ENCODE measurements at places on chromosomes 16 and 17.

DNA sequence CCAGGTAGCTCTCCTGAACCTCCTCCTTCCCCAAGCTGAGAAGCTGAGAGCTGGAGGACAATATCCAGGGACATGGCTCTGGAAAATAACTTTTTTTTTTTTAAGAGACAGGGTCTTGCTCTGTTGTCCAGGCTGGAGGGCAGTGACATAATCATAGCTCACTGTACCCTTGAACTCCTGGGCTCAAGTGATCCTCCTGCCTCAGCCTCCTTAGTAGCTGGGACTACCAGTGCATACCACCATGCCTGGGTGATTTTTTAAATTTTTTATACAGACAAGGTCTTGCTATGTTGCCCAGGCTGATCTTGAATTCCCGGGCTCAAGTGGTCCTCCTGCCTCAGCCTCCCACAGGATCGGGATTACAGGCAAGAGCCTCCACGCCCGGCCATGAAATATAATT is 6.2 kb downstream of the SLC46A1 start:
- no peak for DNase-seq

DNA sequence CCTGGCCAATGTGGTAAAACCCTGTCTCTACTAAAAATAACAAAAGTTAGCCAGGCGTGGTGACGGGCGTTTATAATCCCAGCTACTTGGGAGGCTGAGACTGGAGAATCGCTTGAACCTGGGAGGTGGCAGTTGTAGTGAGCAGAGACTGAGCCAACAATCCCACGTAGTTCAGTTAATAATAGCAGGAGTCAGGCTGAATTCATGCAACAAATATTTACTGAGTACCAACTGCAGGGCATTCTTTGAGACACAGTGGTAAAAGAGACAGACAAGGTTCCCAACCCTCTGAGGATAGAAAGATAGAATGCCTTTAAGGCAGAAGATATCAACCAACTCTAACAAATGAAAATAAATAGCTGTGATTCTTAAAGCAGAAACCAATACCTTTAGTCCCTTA is 39.1 kb downstream of the SPOP start:
- DNase-seq = no peak

DNA sequence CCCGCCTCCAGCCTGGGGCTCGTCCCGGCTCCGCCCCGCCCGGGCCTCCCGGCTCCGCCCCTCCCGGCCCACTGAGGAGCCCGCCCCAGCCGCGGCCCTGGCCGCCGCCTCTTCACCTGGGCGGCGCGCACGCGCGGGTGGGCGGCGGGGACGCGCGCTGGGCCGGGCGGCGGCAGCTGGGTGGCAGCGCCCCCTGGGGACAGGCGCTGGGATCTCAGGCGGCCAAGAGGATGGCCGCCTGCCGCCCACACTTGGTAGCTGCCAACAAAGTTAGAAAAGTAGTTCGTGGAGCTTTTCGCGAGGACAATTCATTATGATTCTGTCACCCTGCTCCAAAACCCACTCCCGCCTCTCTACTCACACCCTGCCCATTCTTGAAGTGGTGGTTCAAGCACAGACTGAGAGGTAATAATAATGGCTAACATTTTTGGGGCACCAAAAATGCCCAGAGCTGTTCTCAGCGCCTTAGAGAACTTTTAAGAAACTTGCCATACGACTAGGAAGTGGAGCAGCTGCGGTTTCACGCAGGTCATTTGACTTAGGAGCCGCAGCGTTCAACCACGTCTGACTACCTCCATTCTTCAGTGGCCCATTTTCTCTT is 340 bp upstream of the MYO1D start:
- peak; percentile 91 for DNase-seq

- DNase-seq = no peak
These were observed 17.5 kb downstream of the RHOT1 start for GRCh38 chr17:32159586-32160438.

- no peak for DNase-seq
These were observed 38.7 kb upstream of the CACNG3 start for GRCh38 chr16:24217461-24217860.

- DNase-seq = peak; percentile 90
These were observed 59.8 kb downstream of the BAIAP2 start for GRCh38 chr17:81094509-81095382.

- DNase-seq = no peak
These were observed 3.5 kb upstream of the CDH13 start for GRCh38 chr16:82623241-82623640.

DNA sequence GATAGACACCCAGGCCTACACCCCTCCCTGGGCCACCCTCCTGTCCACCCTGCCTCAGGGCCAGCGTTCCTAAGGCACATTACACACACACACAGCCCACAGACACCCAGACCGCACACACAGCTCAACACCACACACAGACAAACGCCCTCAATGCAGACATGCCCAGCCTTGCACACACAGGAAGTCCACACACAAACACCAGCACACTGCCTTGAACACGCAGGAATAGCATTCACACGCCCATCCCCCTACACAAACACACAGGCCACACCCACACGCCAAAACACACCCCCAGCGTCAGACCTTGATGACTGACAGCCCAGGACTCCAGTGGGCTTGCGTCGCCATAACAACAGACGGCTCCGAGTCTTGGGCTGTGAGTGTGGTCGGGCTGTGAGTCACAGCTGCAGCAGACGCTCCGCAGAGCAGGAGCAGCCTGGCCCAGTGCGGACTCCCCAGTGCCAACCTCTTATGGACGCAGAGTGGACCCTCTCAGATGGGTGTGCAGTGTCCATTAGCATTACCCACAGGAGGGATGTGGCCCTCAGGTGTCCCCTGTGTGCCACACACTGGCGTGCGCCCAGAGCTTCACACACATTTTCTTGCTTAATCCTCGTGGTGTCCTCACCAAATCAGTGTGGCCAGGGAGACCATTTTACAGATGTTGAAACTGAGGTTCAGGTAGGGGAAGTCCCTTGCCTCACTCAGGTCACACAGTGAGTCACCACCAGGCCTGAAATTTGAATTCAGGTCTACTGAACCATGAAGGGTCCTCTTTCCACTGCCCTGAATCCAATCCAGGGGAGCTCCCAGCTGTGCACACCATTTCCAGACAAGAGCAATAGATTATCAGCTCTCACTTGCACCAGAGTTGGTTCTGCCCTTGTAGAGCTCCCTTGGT is 17.8 kb upstream of the RAI1 start:
- peak; percentile 73 for DNase-seq

- no peak for DNase-seq
These were observed 69.5 kb downstream of the AMFR start for GRCh38 chr16:56355786-56356275.

DNA sequence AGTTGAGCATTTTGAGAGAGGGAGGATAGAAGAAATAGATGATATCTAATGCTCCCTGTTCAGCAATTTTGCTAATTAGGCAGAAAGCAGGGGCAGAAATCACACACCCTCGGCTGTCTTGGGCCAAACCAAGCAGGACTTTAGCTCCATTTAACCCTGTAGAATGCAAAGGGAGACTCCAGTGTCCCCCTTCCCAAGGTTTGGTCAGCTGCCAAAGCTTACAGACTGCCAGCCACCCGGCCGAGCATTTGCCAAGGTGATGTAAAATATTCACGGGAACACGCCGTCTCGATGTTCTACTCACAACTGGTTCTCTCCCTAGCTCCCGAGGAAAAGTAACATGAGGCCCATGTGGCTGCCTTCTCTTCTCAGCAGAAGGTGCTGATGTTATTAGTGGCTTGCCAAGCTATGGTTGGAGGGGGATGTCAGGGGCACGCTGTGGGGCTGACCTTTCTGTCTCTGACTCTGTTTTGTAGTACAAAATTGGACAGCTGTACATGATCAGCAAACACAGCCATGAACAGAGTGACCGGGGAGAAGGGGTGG is 155.3 kb downstream of the PITPNC1 start:
- no peak for DNase-seq

DNA sequence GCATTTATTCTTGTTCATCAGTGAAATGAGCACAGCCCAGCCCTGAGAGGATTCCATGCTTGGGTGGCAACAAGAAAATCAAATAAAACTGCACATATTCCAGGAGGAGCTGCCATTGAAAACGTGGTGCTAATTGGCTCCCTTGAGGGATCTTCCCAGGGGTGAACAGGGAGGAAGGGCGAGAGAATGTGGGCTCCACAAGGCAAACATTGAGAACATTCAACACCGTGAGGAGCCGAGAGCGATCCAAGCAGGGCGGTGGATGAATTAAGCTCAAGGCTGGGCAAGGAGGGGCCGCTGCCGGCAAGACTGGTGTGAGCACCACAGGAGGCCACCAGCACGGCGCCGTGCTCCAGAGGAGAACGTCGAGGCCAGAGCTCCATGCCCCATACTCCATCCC is 166.9 kb downstream of the C16orf95 start:
- no peak for DNase-seq

- DNase-seq = no peak
These were observed 160.8 kb downstream of the SHISA9 start for GRCh38 chr16:13062219-13062618.

DNA sequence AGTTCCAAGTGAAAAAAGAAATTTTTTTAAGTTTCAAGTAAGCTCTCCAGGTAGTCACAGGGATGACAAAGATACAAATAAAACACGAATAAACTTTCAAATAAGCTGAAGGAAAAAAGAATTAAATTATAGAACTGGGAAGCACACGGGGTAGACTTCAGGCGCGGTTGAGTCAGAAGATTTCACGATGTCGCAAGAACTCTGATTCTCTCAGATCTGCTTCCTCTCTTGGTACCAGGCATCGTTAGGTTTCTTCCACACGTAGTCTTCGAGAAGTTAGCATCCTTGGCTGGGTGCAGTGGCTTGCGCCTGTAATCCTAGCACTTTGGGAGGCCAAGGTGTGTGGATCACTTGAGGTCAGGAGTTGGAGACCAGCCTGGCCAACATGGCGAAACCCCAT is 784.1 kb upstream of the RBFOX1 start:
- DNase-seq = no peak

DNA sequence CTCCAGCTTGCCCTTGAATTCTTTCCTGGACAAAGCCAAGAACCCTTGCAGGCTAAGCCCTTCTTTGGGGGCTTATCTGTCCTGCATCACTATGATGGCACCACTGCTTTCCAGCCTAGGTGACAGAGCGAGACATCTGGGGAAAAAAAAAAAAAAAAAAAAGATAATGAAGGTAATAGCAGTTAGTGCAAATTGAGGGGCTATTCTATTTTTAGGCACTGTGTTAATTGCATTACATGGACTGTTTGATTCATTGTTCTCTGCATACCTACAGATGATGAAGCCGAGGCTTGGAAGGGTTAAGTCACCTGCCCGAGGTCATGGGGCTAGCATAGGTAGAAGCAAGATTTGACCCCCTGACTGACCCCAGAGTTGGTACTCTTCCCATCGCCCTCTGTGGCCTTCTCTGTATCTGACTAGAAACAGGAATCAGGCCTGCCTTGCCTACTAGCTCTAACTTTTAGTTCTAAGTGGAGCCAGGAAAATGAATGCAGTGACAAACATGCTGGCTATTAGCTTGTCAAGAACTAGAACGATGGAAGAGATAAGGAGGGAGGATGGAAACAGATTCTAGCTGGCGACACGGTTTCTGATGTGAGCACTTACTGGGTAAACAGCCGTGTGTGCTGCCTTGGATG is 312.1 kb downstream of the SNX29 start:
- DNase-seq = no peak

DNA sequence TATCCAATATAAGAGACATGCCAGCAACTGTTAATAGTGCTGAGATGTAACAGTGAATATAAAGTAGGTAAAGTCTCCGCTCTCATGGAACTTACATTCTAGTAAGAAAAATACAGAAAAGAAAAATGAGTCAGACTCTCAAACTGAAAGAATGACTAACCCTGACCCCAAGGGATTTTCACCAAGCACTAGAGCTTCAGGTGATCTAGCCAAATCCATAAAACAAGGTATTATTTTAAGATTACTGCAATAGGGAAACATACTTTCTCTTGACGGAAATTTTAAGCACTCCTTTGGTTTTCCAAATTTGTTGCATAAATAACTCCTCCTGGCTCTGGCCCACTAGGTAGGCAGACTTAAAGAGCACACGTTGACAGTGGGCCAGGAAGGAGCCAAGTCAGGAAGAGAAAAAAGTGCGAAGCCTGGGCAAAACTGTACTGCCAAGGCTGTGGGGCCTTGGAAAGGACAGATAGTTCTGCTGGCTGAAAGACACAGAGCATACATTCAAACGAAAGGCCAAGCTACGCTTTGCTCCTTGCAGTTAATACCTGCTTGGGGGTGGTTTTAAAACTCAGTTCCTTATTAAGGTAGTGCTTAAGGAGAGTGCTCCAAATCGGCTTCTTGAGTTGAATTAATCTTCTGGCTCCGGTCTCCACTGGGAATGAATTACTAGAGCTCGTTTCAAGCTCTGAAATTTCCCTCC is 1.4 kb downstream of the GOT2 start:
- no peak for DNase-seq

DNA sequence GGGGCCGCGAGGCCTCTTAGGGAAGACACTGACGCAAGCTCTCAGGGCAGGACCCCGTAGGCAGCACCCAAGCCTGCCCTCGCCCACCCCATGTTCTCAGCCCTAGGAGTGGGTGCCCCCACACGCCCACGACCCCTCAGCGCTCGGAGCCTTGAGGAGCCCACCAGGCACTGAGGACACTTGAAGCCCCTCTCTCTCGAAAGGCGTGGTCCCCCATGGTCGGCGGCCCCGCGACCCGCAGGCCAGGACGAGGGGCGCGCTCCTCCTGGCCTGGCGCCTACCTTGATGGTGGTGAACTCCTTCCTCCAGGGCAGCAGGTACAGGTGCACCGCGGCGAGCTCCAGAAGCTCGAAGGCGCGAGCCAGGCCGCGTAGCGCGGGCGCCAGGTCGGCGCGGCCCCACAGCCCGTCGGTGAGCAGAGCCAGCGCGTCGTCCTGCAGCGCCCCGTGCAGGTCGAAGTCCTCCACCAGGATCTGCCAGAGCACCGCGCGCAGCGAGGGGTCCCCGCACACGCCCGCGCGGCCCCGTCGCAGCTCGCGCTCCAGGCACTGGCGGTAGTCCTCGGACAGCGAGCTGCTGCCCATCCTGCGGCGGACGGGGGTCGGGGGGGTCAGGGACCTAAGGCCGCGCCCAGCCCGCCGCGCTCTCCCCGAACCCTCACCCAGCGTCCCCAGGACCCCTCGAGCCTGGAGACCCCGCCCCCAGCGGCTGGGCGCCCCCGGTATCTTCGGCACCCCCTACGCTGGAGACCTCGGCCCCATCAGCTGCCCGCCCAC is 668 bp downstream of the SPATA2L start:
- DNase-seq = no peak

DNA sequence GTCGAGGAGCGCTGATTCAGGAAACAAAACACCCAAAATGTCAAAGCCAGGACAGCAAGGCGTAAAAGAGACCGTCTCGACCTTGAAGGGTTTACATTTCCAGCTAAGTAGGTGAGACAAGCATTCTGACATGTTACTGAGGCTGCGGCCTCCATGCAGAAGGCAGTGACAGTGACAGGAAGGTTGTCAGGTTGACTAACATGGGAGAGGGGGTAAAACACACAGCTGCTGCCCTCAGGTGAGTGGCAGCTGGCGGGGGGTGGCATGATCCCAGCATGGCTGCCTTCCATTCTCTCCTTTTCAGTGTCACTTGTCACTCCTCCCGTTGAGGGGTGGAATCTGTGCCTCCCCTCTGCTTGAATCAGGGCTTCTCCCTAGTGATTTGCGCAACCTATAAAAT is 31.9 kb upstream of the CRHR1 start:
- DNase-seq = no peak

DNA sequence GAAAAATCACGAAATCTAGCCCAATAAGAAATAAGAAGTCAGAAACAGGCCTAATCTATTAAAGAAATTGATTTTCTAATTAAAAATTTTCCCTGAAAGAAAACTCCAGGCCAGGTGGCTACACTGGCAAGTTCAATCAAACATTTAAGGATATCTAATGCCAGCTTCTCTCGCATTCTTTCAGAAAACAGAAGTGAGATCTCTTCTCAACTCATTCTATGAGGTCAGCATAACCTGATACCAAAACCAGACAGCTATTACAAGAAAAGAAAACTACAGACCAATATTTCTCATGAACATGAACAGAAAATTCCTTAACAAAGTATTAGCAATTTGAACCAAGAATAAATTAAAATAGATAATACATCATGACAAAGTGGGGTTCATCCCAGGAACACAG is 52.4 kb downstream of the AXIN2 start:
- DNase-seq = no peak

Measured in ureter (tissue), 1 donor.